ENCODE measurements at places on chromosomes 4 and X.

DNA sequence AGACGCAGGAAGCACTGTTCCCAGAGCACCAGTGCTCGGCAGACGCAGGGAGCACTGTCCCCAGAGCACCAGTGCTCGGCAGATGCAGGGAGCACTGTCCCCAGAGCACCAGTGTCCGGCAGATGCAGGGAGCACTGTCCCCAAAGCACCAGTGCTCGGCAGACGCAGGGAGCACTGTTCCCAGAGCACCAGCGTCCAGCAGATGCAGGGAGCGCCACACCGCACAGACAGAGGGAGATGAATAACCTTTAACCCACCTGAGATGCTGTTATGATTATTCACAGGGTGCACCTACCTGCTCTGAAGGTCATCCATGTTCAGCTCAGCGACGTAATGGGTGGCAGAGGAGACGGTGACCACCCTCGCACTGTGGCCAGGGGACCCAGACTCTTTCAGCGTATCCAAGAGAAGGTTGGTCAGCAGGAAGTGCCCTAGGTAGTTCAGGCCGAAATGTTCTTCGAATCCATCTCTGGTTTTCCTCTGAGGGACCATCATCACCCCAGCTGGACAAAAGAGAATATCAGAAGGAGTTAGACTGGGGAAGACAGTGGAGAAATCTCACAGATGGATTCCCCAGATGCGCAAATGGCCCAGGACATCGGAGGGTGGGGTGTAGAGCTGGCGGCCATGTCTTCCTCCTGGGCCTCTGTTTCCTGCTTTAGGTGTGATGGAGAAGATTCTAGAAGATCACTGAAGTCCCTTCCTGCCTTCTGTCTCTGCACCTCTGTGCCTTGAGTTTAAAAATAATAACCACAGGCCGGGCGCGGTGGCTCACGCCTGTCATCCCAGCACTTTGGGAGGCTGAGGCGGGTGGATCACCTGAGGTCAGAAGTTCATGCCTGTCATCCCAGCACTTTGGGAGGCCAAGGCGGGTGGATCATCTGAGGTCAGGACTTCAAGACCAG, 234.1 kb downstream of the DHRSX start:
- DNase-seq: no peak

DNA sequence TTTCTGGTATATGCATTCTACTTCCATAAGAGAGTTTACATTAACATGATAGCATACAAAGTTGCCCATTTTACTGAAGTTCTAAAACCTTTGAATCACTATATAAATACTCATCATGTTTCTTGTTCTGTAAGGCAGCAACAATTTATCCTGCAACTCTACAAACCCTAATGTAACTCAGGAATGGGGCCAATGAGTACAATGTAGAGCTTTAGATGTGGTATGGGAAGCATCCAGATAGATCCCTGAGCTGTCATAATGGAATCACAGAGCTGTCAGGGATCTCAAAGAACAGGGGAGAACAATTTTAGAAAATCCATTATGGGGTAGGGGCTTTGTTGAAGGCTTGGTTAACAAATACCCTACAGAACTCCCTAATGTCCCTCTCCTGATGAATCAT, 88.5 kb downstream of the DCUN1D4 start:
- DNase-seq: no peak

DNA sequence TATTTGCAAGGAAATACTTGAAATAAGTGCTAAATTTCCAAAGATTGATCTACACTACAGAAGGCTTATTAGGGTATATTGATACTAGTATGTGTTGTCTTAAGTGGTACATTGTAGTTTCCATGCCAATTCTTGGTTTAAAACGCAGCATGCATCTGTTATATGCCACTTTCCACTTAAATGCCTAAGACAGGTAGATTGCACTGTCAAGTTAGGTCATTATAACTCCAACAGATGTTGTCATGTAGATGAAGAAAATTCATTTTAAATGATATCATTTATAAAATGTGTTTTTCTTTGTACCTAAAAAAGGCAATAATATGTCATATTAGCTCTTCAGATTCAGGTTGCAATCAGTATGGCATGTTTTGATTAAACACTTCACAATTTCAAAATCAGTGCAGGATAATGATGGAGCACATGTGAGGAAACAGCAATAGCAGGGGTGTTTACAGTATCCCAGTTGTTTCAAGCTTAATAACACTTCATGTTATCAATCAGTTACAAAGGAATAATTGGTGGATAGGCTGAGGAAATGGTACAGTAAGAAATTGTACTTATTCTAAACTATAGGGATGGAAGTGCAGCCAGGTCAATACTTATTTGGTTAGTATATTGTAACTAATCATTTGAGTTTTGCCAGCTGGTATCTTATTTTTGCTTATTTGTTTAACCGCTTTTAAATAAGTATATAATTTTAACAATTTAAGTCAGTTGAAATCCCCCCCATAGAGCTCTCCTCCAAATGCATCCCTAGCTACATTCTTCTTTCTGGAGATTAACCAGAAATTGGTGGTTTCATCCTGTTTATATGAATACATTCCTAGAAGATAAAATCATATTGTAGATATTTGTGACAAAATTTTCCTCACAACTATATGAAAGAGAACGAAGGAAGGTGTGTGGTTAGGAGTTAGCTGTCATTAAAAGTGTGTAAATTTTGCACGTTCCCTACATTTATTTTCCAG, 454.4 kb upstream of the ATOH1 start:
- DNase-seq: no peak

DNA sequence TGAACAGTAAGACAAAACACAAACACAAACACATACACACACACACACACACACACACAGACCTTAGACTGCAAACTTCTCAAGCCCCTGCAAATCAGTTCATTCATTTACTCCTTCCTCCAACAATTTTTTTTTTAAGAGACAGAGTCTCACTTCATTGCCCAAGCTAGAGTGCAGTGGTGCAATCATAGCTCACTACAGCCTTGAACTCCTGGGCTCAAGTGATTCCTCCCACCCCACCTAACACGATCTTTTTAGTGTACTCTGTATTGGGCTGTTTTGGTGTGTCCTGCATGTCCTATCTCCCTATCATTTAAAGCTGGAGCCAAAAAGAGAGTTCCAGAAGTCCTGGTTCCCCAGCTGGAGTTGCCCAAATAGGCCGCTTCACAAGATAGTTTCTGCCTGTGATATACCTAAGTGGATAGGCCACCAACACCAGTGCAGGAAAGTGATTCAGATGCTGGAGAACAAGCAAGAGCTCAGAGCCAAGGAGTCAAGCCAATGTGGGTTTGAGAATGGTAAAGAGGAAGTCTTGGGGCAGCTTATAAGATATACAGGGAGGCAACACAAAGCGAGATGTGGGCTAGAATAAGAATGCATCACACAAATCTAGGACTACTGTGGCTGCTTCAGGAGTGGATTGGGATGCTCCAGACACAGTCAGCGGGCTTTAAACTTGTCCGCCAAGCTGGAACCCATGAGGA, 85.4 kb upstream of the RAPGEF2 start:
- no peak for DNase-seq

DNA sequence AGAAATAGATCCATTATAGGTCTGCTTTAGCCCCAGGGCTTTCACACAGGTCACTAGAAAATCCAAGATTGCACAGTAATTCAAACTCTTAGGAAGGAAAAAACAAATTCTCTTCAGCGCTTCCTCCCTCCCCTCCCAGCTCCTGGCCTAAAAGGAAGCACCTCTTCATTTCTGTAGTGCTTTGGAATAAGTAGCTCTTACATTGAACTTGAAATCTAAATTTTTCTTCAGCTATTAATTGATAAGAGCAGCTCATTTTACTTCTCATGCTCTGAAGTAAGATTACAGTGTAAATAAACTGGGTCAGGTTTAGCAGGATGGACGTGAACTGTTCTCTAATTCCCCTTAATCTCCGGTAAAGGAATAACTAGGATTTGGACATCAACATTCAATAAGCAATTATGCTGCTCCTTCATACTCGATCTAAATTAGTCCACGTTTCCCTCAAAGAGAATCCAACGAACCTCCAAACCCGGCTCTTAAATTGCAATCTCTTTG, 10.9 kb upstream of the SEL1L3 start:
- DNase-seq: no peak

DNA sequence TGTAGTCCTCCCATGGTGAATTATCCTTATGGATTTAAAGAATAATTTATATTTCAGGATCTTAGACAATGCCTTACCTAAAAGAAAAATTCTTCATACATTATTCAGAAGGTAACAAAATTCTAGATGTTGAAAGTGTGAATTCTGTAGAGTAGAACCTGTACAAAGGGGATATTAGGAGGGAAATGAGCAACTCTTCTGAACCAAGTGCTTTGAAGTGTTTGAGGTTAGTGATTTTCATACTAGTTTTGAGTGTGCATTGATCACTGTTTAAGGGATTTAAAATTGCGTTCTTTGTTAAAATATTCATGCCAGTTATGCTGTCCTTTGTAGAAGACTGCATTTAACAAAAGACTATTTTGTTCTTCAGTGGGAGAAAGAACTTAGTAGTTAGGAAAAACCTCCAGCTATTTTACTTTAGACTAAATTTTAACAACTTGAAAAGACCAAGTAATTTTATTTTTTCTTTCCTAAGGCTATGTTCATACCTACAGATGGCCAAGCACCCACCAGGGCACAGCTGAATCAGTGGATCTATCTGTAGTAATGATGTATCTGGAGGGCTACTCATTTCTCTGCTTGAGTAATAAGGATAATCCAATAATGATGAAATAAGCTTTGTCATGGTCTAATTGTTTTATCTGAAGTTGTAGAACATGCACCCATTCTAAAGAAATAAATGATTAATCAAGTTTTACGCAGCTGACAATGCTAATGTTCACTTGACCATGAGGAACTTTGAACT, 134.3 kb upstream of the RPS6KA6 start:
- no peak for DNase-seq

Data from NCI-H526 treated with DMSO at 0.1 percent for 48 hours (cell line).